ENCODE measurements at places on chromosomes 5 and 9. TPM values are rescaled to one million over a fixed set of nuclear protein-coding genes. Genes with fewer than 3 reads are reported as not detected.

- DNase-seq = no peak
These were observed 155.3 kb upstream of the PPP1R26 start for GRCh38 chr9:135324329-135324728.

DNA sequence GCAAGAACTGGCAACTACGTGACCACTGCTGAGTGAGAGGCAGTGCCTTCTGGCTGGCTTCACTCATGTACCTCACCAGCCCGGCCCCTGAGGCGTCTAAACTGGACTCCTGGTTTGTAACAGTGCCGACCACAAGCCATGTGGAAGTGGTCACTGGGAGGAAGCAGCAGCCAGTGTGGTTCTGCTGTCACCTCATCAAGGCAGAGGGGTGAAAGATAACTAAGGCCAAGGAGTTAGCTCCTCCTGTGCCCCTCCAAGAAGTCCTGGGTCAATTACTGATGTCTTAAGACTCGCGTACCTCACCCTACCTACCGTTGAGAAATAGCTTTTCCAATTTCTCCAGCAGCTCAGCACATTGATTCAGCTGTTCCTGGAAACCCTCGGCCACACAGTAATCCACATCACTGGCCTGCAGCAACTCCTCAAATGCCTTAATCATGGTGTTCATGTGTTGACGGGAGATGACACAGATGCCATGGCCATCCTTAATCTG lies 142.9 kb downstream of the CDK5RAP2 start:
- DNase-seq = no peak

DNA sequence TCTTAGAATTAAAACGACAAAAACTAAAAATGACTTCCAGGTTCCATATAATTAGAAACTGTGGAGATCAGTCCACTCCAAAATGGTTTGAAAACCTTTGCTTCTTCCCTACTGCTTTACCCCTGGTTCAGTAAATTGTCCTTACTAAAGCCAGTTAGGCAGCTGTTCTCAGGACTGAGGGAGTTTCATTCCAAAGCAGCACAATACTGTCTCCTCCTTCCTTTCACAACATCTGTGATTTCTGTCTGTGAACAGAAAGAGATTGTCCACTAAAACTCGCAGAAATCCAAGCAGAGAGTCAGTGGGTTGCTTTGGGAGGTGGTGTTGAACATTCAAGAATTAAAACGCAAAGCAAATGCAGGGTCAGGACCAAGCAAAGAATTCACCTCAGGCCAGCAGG lies 740.8 kb upstream of the ZNF608 start:
- DNase-seq = no peak

- DNase-seq = no peak
These were observed 52.0 kb downstream of the AK8 start for GRCh38 chr9:132826131-132826530.

- peak; percentile 31 for DNase-seq
These were observed 154.8 kb upstream of the TBC1D2 start for GRCh38 chr9:98410185-98410697.

The TTC23L gene
- total RNA-seq = 3.4 TPM

Measured in occipital lobe (tissue), 3 donors.